ENCODE measurements at places on chromosomes 1 and 21. TPM values are rescaled to one million over a fixed set of nuclear protein-coding genes. Genes with fewer than 3 reads are reported as not detected.

DNA sequence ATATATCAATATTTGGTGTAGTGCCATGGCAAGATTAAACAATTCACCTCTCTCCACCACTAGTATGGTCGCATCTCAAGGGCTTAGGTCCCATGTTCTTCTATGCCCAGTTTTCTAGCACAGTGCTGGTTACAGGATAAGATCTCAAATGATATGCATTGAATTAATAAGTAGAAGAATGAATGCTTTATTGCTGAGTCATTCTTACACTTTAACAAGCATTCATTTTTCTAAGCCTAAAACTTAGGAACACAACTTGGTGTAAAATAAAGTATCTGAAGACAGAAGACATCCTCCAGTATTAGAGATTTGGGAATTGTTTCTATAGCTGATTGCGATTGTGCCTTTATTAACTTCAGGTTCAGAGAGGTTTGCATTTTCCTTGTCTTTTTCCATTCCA is 85.8 kb downstream of the TBX15 start:
- H3K4me3 ChIP-seq, result no peak overlapping the region
- DNase-seq, result no peak
- no peaks in the 10 kb centered on the region for H3K4me1 ChIP-seq
- no peaks in the 10 kb centered on the region for H3K27me3 ChIP-seq

- H3K27ac ChIP-seq, result peak overlapping the region; percentile 57
- H3K4me1 ChIP-seq, result peaks cover 72% of the 10 kb centered on the region
- H3K4me3 ChIP-seq, result no peak overlapping the region
Measured at GRCh38 chr1:155012026-155012546, 9.5 kb downstream of the ZBTB7B start.

GRCh38 chr1:160981584-160982411 is 27.2 kb upstream of the ITLN2 start:
- no peak overlapping the region for H3K27ac ChIP-seq
- peaks cover 5% of the 10 kb centered on the region for H3K4me1 ChIP-seq
- H3K27me3 ChIP-seq, result peaks cover 23% of the 10 kb centered on the region
- no peaks in the 10 kb centered on the region for H3K36me3 ChIP-seq
- DNase-seq, result no peak
- peak overlapping the region; percentile 67 for H3K4me3 ChIP-seq

DNA sequence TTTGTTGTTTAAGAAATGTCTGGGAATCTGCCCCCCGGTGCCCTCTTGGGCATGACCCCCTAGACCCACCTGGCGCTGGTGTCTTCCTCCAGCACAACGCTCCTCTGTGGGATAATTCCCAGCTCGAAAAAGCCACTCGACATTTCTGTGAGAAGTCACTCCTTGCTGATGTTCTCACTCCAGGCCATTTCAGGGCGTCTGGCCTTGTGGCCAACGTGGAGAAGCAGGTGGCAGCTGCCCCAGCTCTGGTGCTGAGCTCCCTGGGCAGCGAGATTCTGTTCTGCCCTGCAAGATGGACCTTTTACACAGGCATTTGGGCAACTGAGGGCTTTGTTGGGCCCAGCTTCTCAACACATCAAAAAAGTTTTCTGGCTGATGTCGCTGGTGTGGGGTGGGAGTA is 147.7 kb upstream of the WNT4 start:
- no peaks in the 10 kb centered on the region for H3K36me3 ChIP-seq
- peaks cover 4% of the 10 kb centered on the region for H3K4me1 ChIP-seq
- H3K4me3 ChIP-seq, result no peak overlapping the region
- H3K27me3 ChIP-seq, result peaks cover 5% of the 10 kb centered on the region
- DNase-seq, result no peak

- no peak overlapping the region for H3K4me3 ChIP-seq
- no peak overlapping the region for H3K27ac ChIP-seq
- DNase-seq, result no peak
- H3K36me3 ChIP-seq, result no peaks in the 10 kb centered on the region
Measured at GRCh38 chr1:245084551-245084950, 70.2 kb upstream of the KIF26B start.

- peaks cover 8% of the 10 kb centered on the region for H3K36me3 ChIP-seq
- H3K4me1 ChIP-seq, result peaks cover 2% of the 10 kb centered on the region
- no peak for DNase-seq
- H3K27ac ChIP-seq, result no peak overlapping the region
Measured at GRCh38 chr1:59494145-59494833, 197.4 kb downstream of the FGGY start.

DNA sequence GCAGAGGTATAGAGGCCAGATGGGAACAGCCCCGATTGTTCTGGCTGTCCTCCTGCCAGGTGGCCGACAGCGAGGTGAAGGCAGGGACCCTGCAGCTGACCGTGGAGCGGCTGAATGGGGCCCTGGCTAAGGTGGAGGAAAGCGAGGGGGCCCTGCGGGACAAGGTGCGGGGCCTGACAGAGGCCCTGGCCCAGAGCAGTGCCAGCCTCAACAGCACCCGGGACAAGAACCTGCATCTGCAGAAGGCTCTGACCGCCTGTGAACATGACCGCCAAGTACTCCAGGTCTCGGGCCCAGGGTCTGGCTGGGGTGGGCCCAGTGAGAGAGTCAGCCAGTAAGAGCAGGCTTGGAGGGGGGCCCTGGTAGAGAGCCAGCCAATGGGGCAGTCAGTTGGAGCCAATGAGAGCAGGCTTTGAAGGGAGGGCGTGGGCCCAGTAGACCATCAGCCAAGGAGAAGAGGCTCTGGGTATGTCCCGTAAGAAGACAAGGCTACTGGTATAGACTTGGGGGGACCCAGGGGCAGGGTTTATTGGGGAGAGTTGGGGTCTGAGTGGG is 11.3 kb downstream of the MFAP2 start:
- peaks cover 2% of the 10 kb centered on the region for H3K4me1 ChIP-seq
- H3K27me3 ChIP-seq, result no peaks in the 10 kb centered on the region
- no peak overlapping the region for H3K4me3 ChIP-seq
- no peak overlapping the region for H3K27ac ChIP-seq
- DNase-seq, result no peak

DNA sequence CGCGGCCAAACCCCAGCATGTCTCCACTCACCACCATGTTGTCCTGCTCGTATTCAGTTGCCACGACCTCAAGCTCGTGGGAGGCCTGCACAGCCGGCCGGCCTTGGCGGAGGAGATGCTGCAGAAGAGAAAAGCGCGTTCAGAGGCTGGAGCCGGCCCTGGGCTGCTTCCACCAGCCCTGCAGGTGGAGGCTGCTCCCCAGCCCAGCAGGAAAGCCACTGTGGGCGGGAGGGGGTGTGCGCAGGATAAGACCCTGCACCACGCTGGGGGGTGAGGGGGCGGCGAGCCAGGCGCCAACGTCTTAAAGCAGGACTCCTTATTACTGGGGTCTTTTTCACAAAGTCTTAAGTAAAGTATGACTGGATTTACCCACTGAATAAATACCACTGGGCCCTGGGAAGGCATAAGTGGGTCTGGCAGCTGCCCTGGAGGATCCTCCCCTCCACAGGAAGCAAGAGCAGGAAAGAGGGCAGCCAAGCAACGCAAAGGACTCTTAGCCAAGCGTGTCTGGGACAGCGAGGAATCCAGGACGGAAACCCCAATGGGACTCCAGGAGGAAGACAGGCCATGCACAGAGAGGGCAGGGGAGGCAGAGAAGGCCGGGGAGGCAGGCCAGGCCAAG is 104.8 kb downstream of the NPHP4 start:
- no peak overlapping the region for H3K4me3 ChIP-seq
- no peak overlapping the region for H3K27ac ChIP-seq
- no peaks in the 10 kb centered on the region for H3K4me1 ChIP-seq

DNA sequence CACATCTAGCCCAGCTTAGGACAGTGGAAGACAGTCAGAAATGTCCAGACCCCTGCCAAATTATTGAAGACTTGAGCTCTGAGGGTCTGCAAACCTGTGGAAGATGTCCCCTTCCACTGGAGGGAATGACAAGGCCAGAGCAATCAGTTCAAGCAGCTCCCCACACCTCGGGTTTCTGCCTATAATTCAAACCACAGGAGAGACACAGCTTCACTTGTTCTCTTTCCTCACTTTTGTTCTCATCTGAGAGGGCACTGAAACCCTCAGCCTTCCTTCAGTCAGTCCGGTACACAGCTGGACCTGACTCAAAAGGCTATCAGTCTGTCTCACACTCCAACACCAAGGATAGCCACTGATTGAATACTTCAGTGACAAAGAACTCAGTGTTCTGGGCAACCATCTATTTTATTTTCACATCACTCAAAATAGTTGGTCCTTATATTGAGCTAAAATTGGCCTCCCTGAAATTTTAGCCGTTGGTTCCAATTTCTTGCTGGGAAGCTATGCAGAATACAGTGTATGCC is 70.1 kb downstream of the TENT5C start:
- H3K36me3 ChIP-seq, result no peaks in the 10 kb centered on the region
- H3K27ac ChIP-seq, result no peak overlapping the region
- DNase-seq, result no peak
- peaks cover 12% of the 10 kb centered on the region for H3K4me1 ChIP-seq

- H3K4me1 ChIP-seq, result no peaks in the 10 kb centered on the region
- no peak overlapping the region for H3K4me3 ChIP-seq
- H3K27me3 ChIP-seq, result no peaks in the 10 kb centered on the region
- H3K36me3 ChIP-seq, result no peaks in the 10 kb centered on the region
- DNase-seq, result peak; percentile 16
- H3K27ac ChIP-seq, result no peak overlapping the region
Measured at GRCh38 chr1:176517484-176517883, 54.5 kb downstream of the PAPPA2 start.

GRCh38 chr1:7975212-7975865 is 13.8 kb downstream of the PARK7 start:
- no peak overlapping the region for H3K4me3 ChIP-seq
- peak; percentile 59 for DNase-seq
- no peaks in the 10 kb centered on the region for H3K27me3 ChIP-seq
- peaks cover 55% of the 10 kb centered on the region for H3K36me3 ChIP-seq

DNA sequence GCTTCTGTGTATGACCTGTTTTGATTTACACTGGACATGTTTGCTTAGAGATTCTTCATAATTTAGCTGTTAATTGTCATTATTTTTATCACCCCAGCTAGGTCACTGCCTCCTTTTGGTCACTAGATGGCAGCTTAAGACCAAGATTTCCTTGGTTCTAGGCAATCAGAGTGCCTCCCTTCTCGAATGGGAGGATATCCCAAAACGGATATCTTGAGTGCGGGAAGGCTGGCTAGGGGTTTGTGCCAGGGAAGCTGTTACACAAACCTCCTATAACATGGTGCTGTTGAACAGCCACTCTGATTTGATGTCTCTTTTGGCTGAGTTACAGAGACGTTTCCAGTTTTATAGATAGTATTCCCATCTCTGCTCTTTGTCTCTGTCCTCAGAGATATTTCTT is 283.5 kb downstream of the S1PR1 start:
- H3K27ac ChIP-seq, result no peak overlapping the region
- no peaks in the 10 kb centered on the region for H3K36me3 ChIP-seq
- peak; percentile 23 for DNase-seq

- peaks cover 13% of the 10 kb centered on the region for H3K4me1 ChIP-seq
- no peak for DNase-seq
- H3K27me3 ChIP-seq, result no peaks in the 10 kb centered on the region
- H3K4me3 ChIP-seq, result no peak overlapping the region
- no peaks in the 10 kb centered on the region for H3K36me3 ChIP-seq
- no peak overlapping the region for H3K27ac ChIP-seq
Measured at GRCh38 chr21:31370893-31371544, 27.0 kb upstream of the TIAM1 start.

GRCh38 chr1:153355445-153356071 is 2.1 kb upstream of the S100A9 start:
- H3K27ac ChIP-seq, result no peak overlapping the region

- no peak overlapping the region for H3K27ac ChIP-seq
- no peak overlapping the region for H3K4me3 ChIP-seq
- no peaks in the 10 kb centered on the region for H3K27me3 ChIP-seq
- H3K4me1 ChIP-seq, result no peaks in the 10 kb centered on the region
- H3K36me3 ChIP-seq, result no peaks in the 10 kb centered on the region
- no peak for DNase-seq
Measured at GRCh38 chr1:225712391-225712790, 59.5 kb upstream of the ENAH start.

GRCh38 chr1:214970016-214970415 is 112.5 kb upstream of the KCNK2 start:
- DNase-seq, result no peak
- no peak overlapping the region for H3K4me3 ChIP-seq
- peaks cover 5% of the 10 kb centered on the region for H3K27me3 ChIP-seq
- no peak overlapping the region for H3K27ac ChIP-seq

- no peak overlapping the region for H3K4me3 ChIP-seq
- H3K27ac ChIP-seq, result peak overlapping the region; percentile 93
- DNase-seq, result no peak
Measured at GRCh38 chr1:234769986-234770795, 160.2 kb upstream of the IRF2BP2 start.

DNA sequence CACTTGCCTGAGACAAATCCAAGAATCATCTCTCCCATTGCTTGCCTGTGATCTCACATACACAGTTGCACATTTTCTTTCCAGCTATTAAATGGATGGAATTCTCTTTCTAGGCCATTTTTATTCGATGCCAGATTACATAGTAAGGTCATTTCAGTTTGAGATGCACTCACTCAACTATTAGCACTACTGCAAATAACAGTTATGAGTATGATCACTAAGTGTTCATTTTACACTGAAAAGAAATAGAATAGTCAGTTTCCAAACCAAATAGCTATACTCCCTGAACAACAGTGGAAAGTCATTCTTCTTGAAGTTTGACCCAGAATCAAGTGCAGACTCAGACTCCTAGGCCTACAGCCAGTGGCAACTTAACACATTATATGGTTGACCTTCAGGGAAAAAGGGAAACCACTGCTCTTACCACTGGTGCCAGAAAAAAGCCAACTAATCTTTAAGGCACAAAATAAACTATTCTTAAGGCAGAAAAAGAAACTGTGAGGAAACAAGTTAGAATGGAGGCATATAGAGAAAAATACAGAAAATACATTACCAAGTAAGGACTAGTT is 31.5 kb downstream of the WNT2B start:
- no peak for DNase-seq
- H3K27me3 ChIP-seq, result no peaks in the 10 kb centered on the region
- no peaks in the 10 kb centered on the region for H3K36me3 ChIP-seq
- H3K4me3 ChIP-seq, result no peak overlapping the region

The MATN1 gene
- 1.4 TPM for total RNA-seq

The KRTAP11-1 gene
- not detected for total RNA-seq

The CNTN2 gene
- not detected for total RNA-seq

The SLAMF8 gene
- 0.54 TPM for total RNA-seq

The REG4 gene
- 9.7 TPM for total RNA-seq

The GSTM1 gene
- 49.6 TPM for total RNA-seq

The FOXE3 gene
- total RNA-seq, result not detected
